ENCODE measurements at places on chromosomes 6 and 20.

DNA sequence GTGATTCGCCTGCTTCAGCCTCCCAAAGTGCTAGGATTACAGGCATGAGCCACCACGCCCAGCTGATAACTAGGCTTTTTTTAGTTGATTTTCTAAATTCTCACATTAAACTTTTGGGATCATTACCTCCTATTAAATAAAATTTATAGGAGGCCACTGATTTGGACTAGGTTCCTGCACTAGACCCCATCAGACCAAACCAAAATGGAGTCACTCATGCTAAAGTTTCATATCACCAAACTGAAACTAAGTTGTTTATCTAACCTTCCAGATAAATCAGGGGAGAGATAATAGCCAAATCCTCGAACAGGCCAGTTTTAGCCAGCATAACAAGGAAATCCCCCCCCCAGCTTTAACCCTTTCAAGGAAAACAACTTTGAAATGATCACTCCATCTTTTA is 98.4 kb upstream of the SLC22A16 start:
- no peak for DNase-seq

GRCh38 chr6:138005846-138006245 is 101.4 kb downstream of the PERP start:
- no peak for DNase-seq

DNA sequence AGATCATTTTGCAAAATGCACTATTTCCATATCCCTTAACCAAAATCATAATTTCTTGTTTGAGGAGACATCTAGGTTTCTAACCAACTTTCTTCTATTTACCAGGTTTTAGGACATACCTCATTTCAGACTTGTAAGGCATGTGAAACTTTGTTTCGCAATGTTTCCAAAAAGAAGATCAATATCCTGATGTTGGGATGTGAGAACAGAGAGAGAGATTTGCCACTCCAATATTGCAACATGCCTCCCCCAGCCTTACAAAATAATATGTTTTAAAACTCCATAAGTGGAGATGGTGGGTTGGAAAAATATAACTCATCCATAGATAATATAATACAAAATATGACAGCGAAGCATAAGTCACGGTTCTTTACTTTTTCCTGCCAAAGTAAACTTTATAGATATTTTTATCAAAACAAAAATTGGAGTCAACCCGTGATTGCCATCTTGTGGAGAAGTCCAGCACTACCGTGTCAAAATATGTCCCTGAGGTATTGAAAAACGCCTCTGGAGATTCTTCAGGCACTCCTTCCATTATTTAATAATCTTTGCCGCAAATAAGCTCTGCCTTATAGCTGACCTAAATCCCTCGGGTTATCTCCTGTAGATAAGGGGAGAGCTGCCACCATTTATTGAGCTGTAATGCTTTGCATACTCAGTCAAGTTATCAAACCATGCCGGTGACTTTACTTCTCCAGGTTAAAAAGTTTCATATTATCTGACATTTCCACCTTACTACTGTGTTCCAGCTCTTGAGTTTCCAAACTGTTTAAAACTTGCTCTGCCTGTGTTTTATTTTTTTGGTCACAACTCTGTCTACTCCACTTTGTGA is 534.2 kb downstream of the HACE1 start:
- DNase-seq = no peak

DNA sequence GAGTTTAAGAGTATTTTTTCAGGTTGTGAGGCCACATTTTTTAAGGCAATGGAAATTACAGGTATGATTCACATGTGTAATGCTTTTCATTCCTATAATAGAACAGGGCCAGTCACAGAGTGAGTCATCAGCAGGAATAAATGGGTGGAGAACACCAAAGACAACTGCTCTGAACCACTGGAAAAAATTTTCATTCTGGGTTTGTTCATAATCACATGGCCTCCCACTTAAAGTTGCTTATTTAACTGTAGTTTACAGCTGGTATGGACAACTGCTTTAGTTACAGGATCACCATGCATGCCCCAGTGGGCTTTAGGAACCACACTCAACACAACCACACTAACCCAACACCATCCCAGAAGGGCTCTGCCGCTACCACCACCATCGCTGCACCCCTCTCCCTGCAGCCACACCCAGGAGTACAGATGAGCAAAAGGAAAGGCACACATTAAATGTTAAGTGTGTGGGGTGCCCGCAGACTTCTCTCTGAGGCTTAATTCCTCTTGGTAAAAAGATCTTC is 107.0 kb upstream of the DST start:
- no peak for DNase-seq

GRCh38 chr20:34974246-34974645 is 18.6 kb downstream of the MYH7B start:
- no peak for DNase-seq
